ENCODE measurements at places on chromosomes 13 and 19.
A peak's percentile ranks its signal among the peaks of the same experiment; 100 is the strongest.

DNA sequence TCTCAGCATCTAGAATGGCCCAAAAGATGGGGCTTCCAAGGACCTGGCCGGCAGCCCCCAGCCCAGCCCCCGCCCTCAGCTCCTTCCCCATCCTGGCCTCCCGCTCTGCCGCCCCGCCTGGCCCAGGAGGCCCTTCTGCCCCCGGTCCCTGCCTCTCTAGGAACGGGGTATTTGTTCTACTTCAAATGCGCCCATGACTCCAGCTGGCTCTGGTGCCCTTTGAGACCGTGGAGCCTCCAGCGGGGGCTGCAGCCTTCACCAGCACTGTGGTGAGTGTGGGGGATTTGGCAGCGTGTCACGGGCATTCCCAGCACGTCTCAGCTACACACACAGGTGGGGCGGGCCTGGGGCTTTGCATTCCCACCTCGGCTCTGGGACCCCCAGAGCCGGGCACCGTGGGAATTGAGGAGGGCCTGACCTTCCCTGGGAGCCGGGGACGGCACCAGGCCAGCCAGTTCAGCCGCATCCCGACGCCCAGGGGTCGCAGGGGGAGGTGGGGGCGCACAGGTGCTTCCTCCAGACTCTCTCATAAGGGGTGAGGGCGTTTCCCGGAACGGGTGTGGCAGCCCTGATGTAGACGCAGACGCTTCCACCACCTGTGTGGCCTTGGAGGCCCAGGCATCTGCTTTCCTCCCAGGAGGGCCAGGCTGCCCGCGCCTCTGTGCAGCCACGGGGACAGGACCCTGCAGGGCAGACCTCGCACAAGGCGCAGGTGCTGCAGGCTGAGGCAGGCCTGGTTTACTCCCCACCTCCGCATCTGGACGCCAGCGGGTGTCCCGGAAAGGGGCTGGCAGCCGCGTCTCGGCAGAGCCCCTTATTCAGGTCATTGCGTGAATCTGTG lies 947 bp downstream of the ATP4B start:
- no peak for DNase-seq

DNA sequence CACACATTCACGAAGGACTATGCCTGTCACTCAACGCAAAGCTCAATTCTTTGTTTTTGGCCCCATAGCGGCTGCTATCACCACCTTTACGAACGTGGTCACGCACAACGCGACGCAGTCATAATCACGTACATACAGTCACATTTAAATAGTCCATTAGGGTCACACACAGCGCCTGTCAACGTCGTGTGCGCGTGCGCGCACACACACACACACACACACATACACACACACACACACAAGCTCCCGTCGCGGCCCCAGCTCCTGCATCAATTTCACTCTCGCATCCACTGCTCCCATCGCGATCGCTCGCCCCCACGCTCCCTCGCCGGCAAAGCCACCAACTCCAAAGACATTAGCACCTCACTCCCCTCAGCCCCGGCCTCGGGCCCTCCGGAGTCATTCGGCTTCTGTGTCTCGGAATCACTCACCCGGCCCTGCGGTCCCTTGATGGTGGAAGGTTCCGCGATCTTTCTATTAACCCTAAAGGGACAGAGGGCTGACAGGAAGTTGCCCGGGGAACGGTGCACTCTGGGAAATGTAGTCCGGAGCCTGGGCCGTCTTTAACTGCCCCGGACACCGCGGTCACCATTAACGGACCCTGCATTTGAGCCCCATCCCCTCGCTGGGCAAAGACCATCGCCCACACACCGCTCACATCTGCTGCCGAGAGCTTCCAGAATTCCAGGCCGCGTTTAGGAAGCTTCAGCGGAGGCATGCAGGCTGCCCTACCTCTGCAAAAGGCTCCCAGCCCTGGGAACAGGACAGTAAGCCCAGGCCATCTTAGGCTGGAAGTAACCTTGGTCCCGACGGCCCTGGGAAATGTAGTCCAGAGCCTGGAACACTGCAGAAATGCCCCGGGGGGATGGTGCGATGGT lies at the start of gene ZNF790:
TSS of gene ZNF790 (minus strand) at position 482 of the 878 bp plus-strand sequence. CDS start 12,768 bp downstream, outside the sequence.
- DNase-seq: peak; percentile 90

DNA sequence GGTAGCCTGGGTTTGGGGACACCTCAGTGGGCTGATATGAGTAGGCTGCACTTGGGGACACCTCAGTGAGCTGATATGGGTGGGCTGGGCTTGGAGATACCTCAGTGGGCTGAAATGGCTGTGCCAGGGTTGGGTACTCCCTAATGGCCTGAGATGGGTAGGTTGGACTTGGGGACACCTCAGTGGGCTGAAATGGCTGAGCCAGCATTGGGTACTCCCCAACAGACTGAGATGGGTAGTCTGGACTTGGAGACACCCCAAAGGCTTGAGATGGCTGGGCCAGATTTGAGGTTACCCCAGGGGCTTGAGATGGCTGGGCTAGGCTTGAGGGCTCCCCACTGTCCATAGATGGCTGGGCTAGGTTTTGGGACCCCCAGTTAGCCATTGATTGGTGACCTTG lies 12.1 kb downstream of the IQCN start:
- no peak for DNase-seq

DNA sequence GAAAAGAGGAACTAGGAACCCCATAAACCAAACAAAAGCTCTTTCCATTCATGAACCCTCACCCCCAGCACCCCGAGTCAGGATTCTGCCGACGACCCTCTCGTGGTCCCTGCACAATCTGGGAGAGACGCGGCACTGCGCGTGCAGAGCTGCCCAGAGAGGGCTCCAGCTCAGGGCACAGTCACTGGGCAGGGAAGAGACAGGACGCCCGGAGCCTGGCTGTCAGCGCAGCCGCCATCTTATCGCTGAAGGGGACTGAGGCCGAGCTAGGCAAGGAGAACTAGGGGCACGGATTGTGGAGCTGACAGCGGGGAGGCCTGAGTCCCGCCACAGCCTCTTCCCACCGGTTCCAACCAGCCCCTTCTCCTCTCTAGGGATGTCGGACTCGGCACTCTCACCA lies 349 bp downstream of the ZNF98 start:
- DNase-seq: no peak

- DNase-seq: no peak
These were observed 47.9 kb downstream of the ACTN4 start for GRCh38 chr19:38695317-38695683.

GRCh38 chr13:27151798-27152599 lies 19.6 kb downstream of the USP12 start:
- no peak for DNase-seq

- DNase-seq: no peak
These were observed 172.3 kb upstream of the KLF12 start for GRCh38 chr13:74306496-74306895.

DNA sequence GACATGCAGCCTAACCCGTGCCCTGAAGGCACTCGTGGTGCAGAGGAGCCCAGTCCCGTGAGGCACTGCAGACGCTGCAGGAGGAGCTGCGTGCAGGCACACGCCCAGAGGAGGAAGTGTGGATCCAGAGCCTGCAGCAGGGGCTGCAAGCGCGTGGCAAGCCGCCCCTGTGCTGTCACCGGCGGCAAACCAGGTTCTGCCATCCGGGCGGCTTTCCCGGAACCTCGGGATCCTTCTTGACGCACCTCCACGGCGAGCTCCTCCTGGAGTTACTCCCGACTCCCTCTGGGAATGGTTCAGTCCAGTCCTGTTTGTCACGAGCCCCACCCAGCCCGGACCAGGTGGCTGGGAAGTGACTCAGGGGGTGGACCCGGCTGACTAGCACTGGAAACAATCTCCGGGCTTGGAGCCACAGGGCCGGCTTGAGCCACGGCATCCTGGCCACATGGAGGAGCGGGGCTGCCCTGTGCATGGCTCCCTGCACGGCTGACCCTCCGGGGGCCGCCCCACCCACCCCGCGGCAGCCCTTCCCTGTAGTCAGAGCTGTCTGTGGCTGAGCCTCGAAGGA lies 10.2 kb downstream of the DPP9 start:
- DNase-seq: no peak

GRCh38 chr13:22846551-22846950 lies 334.2 kb upstream of the SGCG start:
- DNase-seq: no peak

GRCh38 chr13:38664906-38665305 lies 22.0 kb upstream of the FREM2 start:
- DNase-seq: no peak

DNA sequence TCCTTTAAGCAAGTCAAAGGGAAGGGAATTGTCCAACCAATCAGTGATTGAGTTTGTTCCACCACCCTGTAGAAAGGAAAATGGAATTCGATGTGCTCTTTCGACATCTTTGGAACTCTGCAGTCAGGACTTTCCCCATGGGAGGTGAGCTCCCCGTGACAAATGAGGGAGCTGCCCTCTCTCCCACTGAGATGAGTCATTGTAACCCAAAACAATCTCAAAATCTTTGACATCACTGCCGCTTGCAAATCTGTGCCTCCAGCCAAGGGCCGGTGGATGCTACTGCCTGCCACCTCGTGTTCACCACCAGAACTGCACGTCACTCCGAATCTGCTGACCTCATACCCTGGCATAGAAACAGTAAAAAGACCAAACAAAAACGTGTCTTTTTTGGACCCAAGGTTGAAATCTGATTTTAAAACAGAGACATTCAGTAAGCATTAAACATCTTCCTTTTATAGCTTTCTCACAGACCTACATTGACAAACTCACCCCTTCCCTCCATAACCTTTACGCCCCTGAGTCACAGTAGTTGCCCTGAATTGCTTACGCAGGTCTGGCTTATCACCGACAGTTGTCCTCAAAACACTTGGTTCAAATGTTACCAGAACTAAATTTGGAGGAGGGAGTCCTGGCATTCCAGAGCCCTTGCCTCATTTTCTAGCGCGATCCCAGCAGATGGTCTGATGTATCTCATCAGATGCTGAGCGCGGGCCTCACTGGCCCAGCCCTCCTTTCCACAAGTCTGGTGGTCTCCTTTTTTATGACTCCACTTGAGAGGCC lies 105.2 kb downstream of the COL4A2 start:
- DNase-seq: peak; percentile 89

DNA sequence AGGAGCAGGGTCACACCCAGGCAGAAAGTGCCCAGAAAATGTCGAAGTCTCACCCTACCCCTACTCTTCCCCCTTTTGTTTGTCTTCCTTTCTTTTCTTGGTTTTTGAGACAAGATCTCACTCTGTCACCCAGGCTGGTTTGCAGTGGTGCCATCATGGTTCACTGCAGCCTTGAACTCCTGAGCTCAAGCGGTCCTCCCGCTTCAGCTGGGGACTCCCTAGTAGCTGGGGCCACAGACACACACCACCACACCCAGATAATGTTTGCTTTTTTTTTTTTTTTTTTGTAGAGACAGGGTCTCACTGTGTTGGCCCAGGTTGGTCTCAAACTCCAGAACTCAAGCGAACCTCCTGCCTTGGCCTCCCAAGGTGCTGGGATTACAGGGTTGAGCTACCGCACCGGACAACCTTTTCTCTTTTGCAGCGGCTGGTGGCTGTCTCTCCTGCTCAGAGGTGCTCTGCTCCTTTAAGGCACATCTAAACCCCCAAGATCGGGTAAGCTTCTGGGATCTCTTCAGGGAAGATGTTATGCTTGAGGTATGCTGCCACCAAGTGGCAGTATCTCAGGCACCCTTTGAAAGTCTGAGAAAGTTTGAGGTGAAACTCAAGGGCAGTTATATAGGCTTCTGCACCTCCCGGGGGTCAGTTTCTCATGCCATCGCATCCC lies 22.4 kb upstream of the EBI3 start:
- DNase-seq: no peak

DNA sequence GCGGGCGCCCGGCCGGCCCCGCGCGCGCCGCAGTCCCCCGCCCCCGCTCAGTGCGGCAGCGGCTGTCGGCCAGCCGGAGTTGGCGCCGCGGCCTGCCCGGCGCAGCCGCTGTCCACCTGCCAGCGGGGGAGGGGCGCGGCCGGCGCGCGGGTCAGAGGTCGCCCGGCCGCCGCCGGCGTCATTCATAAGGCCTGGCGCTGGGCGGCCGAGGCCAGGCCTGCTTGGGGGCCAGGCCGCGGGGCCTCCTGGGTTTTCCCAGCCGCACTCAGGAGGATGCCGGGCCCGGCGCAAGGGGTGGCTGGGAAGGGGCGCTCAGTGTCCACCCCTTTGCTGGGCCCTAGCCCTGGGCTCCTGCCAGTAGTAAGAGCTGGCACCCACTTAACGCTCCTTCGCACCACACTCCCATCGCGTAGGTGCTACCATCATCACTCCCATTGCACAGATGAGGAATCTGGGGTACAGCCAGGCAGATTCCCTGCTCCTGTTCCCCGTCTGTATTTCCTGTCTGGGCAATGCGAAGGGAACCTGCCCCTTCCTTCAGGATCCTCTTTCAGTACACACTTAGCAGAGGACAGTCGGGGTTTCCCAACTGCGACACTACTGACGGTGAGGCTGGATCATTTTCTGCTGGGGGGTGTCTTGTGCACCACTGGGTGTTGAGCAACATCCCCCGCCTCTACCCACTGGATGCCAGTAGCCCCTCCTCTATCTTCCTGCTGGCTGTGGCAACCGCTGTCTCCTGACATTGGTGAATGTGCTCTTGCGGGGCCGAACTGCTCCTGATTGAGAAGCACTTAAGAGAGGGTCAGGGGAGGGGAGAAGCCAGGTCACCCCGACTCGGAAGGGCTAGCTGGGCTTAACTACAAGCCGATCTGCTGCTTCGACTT lies 846 bp upstream of the PRKACA start:
- peak; percentile 26 for DNase-seq

- DNase-seq: no peak
These were observed 11.6 kb upstream of the RASA3 start for GRCh38 chr13:114143806-114144605.

DNA sequence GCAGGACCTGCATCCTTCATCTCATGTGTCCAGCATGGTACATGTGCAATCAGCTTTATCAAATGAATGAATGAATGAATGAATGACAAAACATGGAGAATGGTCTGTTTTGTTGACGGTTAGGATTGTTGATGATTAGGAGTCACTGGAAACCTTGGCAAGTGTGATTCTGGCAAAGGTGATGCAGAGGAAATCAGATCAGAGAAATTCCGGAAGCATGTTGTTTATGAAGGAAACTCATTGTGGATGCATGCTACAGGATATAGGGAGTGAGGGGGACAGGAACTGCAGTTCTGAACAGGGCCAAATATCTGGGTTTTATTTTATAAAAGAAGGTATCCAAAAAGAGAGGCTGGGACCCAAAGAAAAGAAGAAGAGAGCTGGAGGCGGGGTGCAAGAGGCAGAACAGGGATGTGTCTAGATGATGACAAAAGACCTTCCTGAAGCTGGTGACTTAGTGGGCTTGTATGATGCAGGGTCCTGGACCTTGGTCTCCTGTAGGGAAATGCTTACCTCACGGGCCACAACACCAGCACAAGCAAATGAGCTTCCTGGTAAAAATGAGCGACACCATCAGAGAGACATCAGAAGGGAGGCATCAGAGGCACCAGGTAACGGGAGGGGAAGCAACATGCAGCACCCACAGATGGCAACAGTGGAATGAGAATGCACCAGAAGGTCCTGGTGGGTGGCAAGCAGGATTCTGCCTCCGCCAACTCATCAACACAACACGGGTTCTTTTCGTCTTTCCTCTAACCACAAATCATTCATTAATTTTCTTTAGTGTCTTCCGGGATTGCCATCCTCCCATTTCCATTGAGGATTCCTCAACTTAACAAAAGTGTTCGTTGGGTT lies 159.6 kb downstream of the FOXO1 start:
- no peak for DNase-seq

GRCh38 chr13:69903081-69903480 lies 204.5 kb upstream of the ATXN8OS start:
- no peak for DNase-seq
